ENCODE measurements at places on chromosomes 4 and X.

DNA sequence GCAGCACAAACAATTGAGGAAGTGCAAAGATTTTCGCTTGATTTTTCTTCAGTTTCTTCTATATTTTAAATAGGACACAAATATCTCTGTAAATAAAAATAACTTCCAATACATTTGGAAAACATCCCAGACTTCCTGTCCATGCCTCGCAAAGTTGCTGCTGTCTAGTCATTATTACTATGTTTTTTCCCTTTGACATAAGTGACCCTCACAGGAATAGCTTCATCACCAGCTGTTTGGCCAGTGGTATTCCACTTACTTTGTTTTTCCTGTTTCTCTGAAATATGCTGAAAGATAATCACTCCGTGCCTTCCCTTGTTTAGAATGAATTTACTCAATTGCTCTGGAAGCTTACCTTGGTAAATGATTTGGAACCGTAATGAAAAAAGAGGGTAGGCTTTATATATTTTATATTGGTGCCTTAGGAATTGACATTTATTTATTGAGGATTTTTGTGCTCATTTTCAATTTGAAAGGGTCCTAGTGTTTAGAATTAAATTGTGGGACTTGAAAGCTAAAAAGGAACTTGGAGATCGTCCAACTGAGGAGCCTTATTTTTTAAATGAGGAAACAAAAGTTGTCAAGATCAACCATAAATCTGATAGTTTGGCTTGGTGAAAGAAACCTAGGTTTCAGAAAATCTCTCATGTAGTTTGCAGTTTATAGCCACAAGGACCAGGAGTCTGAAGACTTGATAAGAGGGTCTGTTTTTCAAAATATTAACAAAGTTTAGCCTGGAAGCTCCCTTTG lies 65.6 kb downstream of the CDKL5 start:
- DNase-seq: no peak

GRCh38 chr4:110668463-110669235 lies 45.8 kb upstream of the PITX2 start:
- no peak for DNase-seq

- DNase-seq: no peak
These were observed 101.5 kb downstream of the SORBS2 start for GRCh38 chr4:185710487-185710995.

GRCh38 chrX:10508891-10509290 lies 111.5 kb downstream of the MID1 start:
- no peak for DNase-seq

DNA sequence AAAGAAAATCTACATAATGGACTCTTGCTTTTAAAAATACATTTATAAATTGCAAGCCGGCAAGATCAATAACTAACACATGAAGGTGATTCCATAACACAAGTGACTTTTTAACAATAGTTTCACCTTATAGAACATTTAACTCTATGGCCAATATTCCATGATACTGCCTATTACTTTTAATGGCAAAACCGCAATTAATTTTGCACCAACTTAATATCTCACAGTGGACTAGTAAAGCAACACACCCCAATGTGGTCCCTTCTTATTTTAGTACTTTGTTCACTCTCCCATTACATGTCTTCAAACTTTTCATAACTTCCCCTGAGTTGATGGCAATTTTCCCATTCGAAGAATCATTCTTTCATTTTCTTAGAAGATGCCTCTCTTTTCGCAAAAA lies 351.6 kb upstream of the F9 start:
- no peak for DNase-seq

DNA sequence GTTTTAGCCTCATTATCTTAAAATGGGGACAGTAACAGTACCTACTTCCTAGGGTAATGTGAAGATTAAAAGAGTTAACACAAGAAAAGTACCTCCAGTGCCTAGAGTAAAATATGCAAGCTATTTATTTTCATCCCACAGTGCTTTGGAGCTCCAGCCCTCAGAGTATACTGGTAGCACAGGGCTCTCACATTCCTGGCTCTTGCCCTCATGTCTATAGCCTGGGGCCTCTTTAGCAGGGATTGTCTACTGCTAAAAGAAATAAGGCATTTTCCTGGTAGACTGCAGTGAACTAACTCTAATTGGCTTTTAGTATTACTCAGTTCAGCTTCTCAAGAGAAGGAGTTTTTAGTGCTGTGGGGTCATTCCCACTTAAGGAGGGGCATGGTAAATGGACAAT lies 60.8 kb downstream of the RRAGB start:
- no peak for DNase-seq

DNA sequence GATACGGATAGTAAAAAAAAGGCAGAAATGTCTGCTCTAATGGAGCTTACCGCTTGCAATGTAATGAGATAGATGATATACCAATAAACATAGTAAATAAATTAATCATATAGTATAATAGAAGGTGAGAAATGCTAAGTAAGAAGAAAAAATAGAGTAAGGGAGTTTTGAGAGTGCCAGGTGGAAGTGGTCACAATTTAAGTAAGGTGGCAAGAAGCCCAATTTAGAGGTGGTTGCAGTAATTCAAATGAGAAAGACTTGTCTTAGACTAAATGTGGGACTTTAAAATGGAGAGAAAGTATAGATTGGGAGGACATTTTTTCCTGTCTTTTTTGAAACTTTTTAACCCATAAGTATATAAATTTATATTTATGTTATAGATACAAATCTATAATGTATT lies 26.0 kb downstream of the TBC1D19 start:
- DNase-seq: no peak

GRCh38 chr4:99861120-99861905 lies 32.9 kb downstream of the LAMTOR3 start:
- DNase-seq: no peak

DNA sequence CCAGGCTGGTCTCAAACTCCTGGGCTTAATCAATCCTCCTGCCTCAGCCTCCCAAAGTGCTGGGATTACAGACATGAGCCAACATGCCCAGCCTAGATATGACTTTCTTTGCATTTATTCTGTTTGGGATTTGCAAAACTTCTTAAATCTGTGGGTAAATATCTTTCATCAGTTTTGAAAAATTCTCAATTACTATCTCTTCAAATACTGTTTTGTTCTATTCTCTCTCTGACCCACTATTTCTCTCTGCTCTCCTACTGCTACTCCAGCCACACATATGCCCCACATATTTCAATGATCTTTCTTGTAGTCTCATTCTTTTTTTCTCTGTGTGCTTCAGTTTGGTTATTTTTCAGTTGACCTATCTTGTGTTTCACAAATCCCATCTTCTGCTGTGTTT lies 205.1 kb downstream of the CHIC2 start:
- DNase-seq: no peak

DNA sequence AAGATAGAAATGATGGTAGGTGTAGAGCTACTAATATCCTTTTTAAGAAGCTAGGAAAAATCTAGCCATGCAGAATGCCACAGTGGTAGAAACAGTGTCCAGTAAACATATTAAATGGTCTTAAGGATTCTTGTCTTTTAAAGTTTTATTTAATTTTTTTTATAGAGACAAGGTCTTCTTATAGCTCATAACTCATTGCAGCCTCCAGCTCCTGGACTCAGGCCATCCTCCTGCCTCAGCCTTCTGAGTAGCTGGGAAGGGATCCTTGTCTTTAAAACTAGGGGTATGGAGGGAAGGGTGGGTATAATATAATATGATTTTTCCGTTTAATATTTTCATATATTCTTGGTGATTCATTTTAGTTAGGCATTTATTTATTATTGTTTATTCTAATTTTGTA lies 3.8 kb downstream of the TMEM165 start:
- DNase-seq: no peak

DNA sequence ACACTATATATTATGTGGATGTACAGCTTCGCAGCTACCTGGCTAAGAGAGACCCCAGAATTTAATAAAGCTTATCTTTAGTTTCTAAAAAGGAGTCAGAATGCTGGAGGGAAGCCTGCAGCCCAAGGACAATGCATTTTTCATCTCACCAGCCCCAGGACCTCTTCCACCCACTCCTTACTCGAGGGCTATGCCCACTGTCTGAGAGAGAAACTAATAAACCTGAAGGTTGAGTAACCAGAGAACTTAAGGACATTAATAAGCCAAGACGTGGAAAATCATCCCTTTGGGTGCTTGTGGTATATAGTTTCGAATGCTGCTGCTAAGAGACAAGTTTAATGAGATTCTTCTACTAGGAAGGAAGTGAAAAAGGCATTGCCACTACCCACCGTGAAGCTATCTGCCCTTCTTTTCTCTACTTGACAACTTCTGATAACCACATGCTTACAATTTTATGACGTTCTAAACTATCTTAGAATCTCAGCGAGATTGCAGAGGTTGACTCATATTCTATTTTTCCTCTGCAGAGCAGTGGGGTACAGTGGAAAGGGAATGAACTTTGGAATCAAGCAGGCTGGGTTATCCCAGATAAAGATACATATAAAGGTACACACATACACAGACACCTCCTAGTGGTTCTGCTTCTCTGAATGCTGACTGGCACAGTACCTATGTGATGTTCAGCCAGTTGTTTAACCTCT lies 3.3 kb downstream of the RELL1 start:
- DNase-seq: no peak

GRCh38 chr4:150264595-150265161 lies 186.4 kb downstream of the DCLK2 start:
- DNase-seq: no peak

- no peak for DNase-seq
These were observed 54.0 kb downstream of the GC start for GRCh38 chr4:71729856-71730255.

- DNase-seq: no peak
These were observed 253.5 kb upstream of the GATB start for GRCh38 chr4:152014280-152014679.

DNA sequence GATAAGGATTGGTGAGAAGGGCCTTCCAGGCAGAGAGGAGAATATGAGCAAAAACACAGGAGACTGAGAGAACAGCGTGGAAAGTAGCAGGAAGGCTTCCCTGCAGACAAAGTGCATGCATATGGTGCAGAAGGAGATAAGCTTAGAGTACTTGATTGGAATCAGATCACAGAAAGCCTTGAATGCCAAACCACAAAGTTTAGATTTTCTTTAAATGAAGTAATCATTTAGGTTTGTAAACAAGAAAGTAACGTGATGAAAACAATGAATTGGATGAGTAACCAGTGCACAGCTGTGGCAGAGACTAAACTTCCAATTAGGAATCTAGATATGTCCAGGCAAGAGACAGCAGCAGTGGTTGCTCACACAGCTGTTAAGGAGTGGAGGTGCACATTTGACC lies 83.8 kb upstream of the C1QTNF7 start:
- DNase-seq: no peak

DNA sequence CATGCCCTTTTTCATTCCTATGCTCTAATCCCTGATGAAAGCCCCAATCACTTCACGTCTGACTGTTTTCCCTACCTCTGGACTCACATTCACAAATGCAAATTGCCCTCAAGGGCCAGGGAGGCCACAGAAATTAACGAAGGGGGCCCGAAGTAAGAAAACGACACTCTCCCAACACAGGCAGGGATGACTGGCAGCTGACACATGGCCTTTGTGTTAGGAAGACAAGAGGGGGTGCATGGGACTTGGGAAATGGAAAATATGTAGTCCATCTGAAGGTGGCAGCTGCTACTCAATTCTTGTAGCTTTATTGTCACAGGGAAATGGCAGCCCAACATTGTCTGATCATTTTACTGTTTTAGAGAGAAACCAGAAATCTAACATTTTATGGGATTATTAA lies 12.3 kb upstream of the SPARCL1 start:
- DNase-seq: no peak

GRCh38 chr4:151110236-151110635 lies 10.8 kb downstream of the RPS3A start:
- DNase-seq: no peak

DNA sequence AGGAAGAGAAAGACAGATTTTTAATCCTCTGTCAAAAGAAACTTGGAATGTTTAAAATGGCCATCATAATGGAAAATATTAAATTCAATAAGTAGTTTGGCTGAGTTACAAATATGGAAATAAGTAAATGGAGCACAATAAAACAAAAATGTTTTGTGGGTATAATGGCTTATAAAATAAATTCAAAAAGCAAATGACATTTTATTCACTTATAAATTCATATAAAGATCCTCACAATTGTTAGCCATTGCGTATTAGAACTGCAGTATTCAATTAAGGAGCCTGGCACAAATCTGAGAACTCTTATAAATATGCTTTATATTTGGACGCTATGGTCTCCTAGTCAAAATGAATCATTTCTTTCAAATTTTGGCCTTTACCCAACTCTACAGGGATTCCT lies 339.0 kb upstream of the PABPC4L start:
- no peak for DNase-seq

DNA sequence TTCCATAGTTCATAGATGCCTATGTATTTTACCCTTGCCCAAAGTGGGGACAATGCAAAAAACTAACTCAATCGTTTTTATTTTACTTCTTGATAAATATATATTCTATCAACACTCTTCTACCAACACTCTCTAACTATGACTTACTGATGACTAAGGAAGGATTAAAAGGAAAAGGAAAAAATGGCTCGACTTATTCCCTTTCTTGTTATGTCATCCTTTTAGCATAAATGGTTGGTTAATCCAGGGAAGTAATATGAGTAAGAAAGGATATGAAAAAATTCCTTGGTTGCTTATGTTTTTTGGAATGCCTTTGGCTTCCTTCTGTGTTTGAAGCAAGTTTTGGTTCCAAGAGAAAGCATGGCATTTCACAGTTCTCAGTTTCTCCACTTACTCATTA lies 1087.1 kb downstream of the C4orf33 start:
- DNase-seq: no peak

- DNase-seq: no peak
These were observed 118.0 kb upstream of the RPL34 start for GRCh38 chr4:108502356-108502755.

- DNase-seq: no peak
These were observed 16.2 kb downstream of the ANK2 start for GRCh38 chr4:113065629-113066028.

DNA sequence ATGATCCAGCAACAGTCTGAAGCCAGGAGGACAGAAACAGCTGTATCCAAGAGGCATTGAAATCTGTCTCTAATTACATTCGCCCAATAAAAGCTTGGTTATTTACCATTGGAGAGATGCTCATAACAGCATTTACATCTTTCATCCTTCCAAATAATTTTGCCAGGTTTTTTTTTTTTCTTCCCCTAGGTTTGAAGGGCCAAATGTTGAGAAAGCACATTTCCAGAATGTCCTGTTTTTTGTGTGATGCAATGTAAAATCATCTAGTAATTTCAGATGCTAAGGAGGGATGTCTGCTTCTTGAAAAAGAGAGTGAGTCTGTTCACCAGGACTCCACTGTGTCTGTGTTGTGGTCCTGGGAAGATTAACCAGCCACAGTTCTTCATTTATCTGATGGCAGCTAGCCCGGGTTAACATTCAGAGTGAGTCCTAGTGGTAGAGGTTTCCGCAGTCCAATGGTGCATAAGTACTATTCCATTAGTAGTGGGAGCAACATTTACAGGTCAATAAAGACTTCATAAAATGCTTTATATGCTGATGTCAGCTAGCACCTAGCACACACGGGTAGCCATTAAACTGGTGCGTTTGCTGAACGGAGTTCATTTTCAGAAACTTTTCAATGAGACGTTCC lies 406.8 kb downstream of the STIM2 start:
- DNase-seq: no peak

DNA sequence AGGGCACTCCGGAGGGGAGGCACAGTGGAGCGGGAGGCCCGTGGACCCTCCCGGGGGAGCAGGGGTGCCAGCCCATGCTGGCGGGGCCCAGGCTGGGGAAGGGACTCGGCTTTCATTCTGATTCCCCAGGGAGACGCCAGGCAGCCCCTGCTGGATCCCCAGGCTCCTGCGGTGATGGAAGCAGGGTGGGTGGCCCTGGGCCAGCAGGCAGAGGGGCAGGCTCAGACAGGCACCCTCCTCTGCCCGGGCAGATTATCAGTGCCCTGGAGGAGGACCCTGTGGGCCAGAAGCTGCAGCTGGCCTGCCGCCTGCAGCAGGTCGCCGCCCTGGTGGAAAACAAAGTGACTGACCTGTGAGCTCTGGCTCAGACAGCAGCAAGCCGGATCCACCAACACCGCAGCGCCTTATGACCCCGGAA lies 2.1 kb upstream of the SRPK3 start:
- no peak for DNase-seq
